ENCODE measurements at places on chromosomes 12 and 14.

DNA sequence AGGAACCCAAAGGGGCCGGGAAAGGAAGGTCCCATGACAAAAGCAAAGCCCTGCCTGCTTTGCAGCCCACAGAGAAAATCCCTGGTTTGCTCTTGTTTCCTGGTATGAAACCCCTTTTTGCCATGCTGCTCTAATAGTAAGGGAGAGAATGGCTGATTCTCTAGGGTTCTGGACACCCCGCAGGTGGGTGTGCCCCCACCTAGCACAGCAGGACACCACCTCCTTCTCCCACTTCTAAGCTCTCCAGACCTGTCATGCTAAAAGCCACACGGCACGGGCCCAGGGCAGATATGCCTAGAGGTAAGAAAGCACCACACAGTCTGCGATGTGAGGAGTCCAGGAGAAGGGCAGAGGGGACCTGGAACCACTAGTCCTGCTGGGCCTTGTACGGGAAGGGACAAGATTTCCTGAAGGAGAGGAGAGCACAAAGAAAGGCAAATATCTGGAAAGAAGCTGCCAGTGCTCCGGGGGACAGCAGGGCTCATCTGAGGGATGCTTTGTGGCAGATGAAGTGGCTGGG is 113.3 kb downstream of the BCL11B start:
- DNase-seq, result no peak

DNA sequence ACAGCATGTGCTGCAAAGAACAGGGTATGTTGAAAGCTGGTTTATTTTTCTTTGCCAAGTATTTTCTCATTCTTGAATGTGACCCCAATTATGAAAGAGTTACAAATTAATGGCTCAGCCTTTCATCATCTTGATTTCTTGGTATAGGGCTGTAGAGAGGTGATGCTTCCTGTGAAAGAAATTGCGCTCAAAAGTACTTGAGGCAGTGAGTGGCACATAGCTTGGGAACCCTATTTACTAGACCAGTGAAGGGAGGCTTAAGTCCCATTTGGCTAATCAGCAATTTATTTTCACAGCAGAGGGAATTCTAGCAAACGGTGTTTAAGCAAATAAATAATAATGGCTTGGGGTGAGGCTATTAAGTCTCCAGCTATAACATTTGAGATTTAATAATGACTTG is 153.9 kb upstream of the MIS18BP1 start:
- DNase-seq, result no peak

DNA sequence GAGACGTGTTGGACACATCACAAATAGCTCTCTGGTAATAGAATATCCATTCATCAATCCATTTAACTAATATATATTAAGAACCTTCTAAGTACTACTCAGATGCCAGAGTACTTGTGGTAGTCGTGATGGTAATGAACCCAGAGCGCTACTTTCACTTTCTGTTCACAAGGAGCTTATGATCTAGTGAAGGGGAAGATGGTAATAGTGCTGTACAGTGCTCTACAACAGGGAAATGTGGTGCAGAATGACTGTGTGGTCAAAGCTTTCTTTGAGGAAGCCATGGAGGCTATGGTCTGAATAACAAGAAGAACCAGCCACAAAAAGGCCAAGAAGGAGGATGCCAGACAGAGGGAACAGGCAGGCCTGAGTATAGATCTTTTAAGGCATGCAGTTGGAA is 212.0 kb downstream of the PTPRO start:
- DNase-seq, result no peak

DNA sequence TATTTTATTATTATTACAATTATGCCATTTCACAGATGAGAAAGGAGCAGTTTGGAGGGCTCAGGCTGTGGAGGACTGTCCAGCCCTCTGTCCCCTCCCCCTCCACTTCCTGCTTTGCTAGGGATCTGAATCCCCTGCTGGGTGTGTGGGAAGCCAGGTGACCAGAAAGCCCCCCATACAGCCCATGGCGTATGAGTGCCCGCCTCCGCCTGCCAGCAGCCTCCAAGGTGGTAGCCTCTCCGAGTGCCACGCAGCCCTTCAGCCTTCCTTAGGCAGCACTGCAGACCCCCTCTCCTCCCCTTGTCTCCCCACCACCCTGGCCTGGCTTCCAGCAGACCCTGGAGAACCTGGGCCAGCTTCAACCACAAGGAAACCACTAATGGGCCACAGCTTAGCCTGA is 12.6 kb downstream of the DTX1 start:
- DNase-seq, result no peak

- no peak for DNase-seq
Observed at GRCh38 chr12:76552343-76552938, 7.1 kb downstream of the OSBPL8 start.

- DNase-seq, result no peak
Observed at GRCh38 chr12:81597928-81598604, 161.1 kb downstream of the PPFIA2 start.

GRCh38 chr14:92022036-92022435 is 17.8 kb downstream of the TRIP11 start:
- DNase-seq, result no peak

DNA sequence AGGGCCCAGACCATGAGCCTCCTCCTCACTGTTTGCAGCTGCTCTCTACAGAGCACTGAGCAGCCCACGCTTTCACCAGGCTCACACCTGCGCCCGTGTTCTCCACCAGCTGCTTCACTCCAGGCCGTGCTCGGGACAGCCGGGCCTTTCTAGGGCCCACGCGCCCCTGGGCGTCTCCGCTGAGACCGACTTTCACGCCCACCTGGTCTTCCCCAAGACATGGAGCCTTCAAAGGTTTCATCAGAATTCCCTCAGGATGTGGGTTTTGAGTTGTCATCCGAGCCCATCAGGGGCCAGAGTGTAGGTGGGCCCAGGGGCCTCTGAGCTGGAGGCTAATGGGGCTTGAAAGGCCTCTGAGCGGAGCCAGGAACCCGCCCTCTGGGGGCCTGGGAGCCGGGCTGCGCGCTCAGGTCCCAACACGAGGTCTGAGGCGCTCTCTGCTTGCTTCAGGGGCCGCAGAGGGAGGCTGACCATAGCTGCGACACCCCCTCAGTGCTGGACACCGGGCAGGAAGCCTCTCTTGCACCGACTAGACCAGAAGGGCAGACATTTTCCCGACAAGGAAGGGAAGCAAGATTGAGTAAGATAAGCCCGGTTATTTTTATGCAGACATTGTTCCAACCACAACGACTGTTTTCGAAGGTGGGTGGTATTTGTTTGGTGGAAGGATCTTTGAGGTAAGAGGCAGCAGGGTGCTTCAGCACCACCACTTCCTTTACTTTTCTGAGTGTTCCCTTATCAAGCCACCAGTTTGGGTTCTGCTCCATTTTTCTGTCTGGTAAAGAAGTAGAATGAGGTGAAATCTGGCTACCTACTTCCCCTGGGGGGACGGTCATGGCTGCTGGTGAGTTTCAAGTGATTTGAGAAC is 125.0 kb upstream of the FUT8 start:
- DNase-seq, result peak; percentile 27

- no peak for DNase-seq
Observed at GRCh38 chr12:25107920-25108319, 87.0 kb downstream of the DNAI7 start.

DNA sequence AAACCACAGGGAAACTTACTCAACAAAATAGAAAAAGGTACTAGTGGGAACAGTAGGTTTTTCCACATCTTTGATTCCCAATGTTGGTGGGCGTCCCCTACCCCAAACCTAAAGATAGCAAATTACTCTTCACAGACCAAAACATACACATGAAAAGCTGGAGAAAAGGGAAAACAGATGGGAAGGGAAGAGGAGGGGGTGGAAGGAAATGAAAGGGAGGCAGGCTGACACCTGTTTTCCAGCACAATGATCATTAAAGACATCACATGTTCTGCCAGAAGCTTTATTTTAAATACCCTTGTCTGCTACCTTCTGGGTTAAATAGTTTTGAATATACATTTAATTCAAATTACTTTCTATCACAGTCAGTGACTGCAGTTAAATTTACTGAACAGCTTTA is 1617.9 kb upstream of the SEL1L start:
- DNase-seq, result no peak

Data from stimulated activated CD4-positive, alpha-beta T cell treated with anti-CD3 and anti-CD28 coated beads, Interleukin-15, amount 100 ng/mL, for 1 hour (primary cell).